ENCODE measurements at places on chromosomes 3 and 15.

GRCh38 chr3:44992555-44993470 is 16.8 kb downstream of the EXOSC7 start:
- DNase-seq: no peak

DNA sequence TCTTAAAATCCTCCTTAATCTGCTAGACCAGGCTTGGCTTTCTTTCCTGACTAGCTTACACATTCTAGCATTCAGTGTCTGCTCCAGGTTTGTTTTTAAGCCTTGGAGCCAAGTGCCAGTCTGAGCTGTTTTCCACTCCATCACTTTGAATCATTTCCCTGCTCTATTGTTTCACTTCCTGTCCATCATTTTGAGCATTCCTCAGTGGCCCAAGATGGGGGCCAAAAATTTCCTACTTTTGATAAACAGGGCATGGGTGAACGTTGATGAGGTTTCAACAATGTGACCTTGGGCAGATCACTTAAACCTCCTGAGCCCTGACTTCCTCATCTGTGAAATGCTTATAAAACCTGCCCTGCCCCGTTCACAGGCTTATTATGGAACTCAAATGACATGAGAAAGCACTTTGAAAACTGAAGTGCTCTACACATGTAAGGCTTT is 4.4 kb downstream of the CYP19A1 start:
- DNase-seq: no peak

GRCh38 chr3:70646635-70647034 is 334.2 kb upstream of the MDFIC2 start:
- DNase-seq: no peak

- no peak for DNase-seq
These were observed 107.8 kb downstream of the ZIC4 start for GRCh38 chr3:147298511-147298982.

DNA sequence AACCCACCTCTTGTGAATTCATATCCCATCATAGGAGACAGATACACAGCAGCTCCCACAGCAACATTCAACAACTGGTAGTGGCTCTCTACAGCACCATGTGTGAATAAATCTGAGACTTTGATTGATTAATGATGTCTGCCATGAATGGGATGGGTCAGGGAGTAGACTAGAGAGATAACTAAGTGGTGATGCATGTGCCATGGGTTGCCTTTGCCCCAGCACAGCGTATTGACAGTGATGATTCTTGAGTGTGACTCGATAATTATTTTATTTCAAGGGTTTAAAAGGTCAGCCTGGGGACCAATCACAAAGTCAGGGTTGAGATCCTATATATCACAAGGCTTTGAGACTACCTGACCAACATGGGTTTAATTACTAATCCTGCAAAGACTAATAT is 295.9 kb downstream of the PTPRG start:
- no peak for DNase-seq

- no peak for DNase-seq
These were observed 213.6 kb upstream of the LINGO1 start for GRCh38 chr15:77846360-77846759.

DNA sequence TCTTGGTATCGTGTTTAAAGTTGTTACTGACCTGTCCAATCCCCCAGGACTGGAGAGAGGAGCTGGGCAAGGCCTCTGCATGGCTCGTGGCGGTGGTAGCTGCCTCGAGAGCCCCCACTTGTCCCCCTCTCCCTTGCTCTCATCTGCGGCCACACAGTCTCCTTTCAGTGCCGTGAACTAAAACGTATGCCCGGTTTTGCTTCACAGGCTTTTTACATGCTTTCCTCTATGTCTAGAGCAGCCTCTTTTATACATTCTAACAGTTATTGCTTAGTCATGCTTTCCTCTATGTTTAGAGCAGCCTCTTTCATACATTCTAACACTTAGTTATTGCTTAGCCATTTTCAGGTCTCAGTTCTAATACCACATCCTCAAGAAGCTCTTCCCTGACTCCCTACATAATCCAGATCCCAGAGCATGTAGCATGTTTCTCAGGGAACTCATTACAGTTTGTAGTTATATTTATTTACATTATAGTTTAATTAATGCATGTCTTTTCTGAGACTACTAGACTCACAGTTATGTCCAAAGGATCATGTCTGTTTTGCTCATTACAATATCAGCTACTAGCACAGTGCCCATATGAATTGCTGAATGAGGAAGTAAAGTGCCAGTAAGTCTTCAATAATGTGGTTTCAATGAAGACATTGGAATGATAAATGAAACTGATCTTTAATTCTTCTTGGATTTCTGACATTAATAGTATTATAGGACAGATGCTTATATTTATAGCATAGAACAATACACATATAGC is 66.5 kb upstream of the TBL1XR1 start:
- DNase-seq: no peak

GRCh38 chr15:70323111-70323851 is 225.6 kb upstream of the TLE3 start:
- peak; percentile 63 for DNase-seq

- DNase-seq: no peak
These were observed 10.3 kb downstream of the CCDC54 start for GRCh38 chr3:107387555-107387954.

- no peak for DNase-seq
These were observed 107.4 kb upstream of the SLC6A6 start for GRCh38 chr3:14295037-14295436.

DNA sequence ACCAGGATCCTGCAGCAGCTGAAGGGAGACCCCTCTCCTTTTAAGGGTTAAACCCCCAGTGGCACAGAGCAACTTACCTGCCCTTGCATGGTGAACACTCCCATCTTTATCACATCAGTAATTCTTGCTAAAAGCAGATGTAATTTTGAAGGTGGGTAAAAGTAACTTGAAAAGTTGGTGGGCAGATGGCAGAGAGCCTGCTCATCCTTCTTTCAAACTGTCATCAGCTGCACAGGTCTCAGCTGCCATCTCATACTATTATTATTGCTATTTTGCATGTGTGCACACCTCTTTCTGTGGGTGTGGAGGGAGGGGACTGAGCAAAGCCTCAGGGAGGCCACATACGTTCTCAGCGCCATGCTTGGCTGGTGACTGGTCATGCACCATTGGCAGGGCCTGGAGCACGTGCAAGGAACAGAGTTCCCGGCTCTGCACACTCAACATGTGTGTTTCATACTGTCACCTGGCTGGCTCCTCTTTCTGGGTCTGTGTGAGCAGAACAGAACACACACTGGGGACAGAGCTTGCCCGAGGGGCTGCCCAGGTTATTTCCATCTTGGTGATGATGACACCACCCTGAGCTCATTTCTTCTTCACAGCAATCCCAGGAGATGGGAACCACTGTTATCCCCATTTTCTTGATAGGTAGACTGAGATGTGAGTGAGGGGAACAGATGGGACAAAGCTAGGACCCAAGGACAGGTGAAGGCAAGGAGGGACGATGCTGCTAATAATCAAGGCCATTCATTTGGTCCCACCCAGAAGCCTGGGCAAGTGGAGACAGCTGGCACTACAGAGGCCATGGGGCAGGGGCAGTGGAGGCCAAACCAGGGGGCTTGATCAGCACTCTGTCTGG is 95.8 kb upstream of the KLF13 start:
- no peak for DNase-seq

GRCh38 chr3:78645628-78646310 is 1122.0 kb downstream of the ROBO1 start:
- peak; percentile 67 for DNase-seq

DNA sequence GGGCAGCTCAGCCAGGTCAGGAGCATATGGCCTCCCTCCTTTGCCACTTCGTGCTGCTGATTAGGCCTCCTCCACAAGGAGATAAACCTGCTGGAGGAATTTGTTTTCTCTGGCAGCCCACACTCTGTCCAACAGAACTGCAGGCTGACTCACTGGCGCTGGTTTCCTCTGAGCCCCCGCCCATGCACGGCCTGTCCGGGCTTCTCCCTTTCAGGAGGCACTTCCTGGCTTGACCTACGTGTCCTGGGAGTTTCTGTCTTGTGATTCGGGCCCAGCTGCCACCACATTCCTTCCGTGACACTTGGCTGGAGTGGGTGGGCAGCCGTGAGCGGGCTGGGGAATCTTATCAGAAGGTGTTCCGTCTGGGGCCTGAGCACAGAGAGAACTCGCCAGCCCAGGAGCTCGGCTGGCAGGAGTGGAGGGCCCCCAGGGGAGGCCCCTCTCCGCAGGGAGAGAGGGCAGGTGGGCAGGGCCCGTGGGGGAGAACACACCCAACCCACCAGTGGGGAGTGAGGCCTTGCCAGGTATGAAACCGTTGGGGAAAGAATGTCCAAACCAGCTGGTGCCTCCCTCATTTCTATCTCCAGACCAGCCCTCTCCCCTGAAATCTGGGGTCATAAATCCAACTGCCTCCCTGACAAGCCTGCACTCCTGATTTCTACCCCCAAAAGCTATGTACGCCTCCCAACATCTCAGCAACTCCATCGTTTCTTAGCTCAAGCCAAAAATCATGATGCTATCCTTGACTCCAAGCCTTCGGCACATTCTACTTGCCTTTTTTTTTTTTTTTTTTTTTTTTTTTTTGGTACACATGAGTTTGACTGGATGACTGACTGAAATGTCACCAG is 110.6 kb upstream of the MEF2A start:
- DNase-seq: no peak

GRCh38 chr3:42025370-42026138 is 63.7 kb upstream of the ULK4 start:
- peak; percentile 76 for DNase-seq

DNA sequence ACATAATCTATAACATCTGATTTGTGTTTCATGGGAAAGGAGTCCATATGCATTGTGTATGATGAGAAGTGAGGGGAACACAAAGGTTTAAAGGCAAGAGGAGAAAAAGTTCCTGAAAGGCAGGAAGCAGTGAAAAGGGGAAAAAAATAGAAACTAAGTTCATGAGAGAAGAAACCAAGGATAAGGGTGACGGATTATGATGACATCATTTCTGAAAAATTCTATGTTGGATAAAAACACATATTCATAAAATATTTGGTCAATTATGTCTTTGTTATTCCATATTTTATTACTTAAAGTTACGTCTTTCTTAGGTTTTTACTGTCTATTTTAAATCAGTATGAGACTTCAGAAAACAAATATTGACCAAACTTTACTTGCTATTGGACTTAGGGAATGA is 48.6 kb upstream of the CP start:
- DNase-seq: no peak

GRCh38 chr15:88792342-88793282 is 10.6 kb upstream of the ACAN start:
- DNase-seq: no peak

GRCh38 chr3:121724130-121724529 is 25.4 kb downstream of the GOLGB1 start:
- DNase-seq: no peak

DNA sequence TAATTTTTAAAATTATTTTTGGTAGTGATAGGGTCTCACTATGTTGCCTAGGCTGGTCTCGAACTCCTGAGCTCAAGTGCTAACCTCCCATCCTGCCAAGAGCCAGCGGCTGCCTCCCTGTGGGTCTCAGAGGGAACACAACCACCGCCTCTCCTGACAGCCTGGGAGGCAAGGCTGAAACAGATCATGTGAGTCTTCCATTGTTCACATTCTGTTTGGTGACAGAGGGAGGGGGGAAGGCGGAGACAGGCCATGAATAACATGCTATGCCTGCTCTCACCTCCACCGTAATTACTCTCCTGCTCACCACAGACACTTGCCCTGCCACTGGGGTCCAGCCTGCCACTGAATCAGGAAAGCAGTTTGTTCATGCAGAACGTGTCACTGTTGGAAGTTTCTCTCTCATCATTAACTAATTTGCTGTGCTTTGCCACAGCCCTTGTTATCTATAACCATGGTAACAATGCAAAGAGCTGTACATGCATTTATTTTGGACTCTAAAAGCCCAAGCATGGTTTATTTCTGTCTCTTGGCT is 78.4 kb upstream of the RASGRF1 start:
- peak; percentile 6 for DNase-seq

- DNase-seq: no peak
These were observed 150.6 kb downstream of the KCNMB2 start for GRCh38 chr3:178686826-178687225.

DNA sequence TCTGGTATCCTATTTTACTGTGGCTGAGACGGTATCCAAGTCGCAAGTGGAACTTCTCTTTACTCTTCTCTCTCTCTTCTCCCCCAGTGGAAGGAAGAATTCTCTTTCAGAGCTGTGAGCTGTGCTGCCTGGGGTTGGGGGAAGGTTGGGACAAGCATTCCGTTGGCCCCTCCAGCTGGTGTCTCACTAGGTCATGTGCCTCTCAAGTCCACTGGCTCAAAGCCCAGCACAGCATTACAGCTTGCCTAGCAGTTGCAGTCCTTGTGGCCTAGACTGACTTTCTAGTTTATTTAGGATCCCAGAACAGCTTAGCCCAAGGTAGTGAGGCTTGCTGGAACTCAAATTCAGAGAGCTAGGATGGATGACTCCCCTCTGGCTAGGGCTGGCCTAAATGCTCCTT is 76.1 kb upstream of the SPATA16 start:
- no peak for DNase-seq

DNA sequence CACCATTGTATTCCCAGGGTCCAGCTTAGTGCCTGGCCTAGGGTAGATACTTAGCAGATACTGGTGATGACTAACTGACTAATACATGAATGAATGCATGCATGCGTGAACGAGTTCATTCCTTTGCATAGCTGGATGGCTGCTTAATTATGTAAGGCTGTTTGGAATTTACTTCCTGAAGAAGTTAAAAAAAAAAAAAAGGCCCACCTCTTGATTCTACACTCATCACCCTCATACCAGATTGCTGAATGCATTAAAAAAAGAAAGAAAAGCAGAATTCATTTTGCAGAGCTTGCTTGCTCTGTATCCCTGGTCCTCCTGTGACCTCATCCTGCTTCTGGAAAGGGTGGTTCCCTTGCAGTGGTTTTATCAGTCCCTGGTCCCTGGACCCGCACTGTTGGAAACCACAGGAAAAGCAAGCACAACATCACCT is 277.6 kb upstream of the CFAP20DC start:
- DNase-seq: no peak

DNA sequence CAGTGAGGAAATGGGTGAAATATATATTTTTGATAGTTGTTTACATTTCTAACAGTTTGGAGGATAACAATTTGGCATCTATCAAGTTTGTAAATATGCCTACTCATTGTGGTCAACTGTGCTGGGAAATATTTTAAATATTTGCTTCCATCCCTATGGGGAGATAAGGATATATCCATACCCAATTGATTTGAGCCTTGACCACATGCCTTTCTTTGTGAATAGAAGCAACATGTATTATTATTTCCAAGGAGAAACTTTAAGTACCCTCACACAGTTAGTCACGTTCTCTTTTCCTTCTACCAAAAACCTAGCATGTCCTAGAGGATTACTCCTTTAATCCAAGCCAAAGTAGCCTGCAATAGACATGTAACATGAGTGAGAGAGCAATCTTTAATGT is 245.4 kb upstream of the CBLB start:
- no peak for DNase-seq
